Glutamatergic neuron (in vitro differentiated cells): ENCODE measurements at places on chromosomes 11 and 22. TPM values are rescaled to one million over a fixed set of nuclear protein-coding genes. Genes with fewer than 3 reads are reported as not detected.

DNA sequence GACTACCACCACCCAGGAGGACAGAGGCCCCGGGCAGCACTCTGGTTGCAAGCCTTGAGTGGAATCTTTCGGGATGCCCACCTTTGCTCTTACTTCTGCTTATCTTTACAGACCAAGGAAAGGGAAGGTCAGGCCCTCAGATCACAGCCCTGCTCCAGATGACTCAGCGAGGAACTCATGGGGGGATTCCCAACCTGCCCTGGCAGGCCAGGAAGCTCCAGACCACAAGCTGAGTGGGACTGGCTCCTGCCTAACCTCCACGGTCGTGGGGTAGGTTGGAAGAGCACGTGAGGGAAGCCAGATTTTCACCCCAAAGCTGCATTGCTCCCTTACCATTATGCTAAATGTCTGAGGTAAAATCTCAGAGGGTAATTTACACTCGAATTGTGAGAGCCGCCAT, 11.8 kb downstream of the TBC1D10A start:
- H3K27ac ChIP-seq, result no peak overlapping the region
- H3K27me3 ChIP-seq, result no peaks in the 10 kb centered on the region
- H3K36me3 ChIP-seq, result no peaks in the 10 kb centered on the region
- no peak for DNase-seq

IGSF9B gene
- 209 TPM for total RNA-seq

OR4D5 gene
- not detected for total RNA-seq

CCDC157 gene
- total RNA-seq, result 6.2 TPM

CRACR2B gene
- total RNA-seq, result 19.7 TPM

- DNase-seq, result peak; percentile 66
- H3K4me3 ChIP-seq, result no peak overlapping the region
- no peaks in the 10 kb centered on the region for H3K27me3 ChIP-seq
- H3K27ac ChIP-seq, result no peak overlapping the region
Observed at GRCh38 chr11:12599408-12600143, 74.6 kb upstream of the TEAD1 start.

OR52H1 gene
- not detected for total RNA-seq

DEPDC7 gene
- 28.7 TPM for total RNA-seq

GRCh38 chr11:62104816-62105653, 18.8 kb upstream of the INCENP start:
- H3K27me3 ChIP-seq, result no peaks in the 10 kb centered on the region
- H3K27ac ChIP-seq, result no peak overlapping the region
- no peak for DNase-seq

DNA sequence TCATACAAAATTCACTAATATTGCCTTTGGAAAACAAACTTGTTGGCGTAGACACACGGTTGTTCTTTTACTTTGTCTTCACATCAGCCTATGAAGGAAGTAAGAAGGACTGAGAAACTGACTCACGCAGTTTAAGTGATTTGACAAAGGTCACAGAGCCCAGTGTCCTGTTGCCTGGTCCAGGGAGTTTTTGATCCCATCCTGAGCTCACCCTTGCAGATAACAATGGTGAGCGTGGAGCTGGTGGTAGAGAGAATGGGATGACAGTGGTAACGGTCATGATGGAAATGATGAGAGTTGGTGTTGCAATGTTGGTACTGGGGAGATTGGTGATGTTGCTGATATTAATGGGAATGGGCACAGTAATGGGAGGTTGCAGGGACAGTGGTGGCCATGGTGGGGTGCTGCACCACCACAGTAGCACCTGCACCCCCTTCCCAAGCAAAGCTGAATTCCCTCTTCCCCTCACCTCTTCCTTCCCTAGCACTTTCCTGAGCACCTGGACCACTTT, 22.0 kb downstream of the CREB3L1 start:
- H3K27me3 ChIP-seq, result peaks cover 4% of the 10 kb centered on the region
- no peak for DNase-seq
- no peak overlapping the region for H3K27ac ChIP-seq
- H3K4me3 ChIP-seq, result no peak overlapping the region
- H3K4me1 ChIP-seq, result no peaks in the 10 kb centered on the region

GRCh38 chr11:134906356-134906955, 494.4 kb upstream of the B3GAT1 start:
- peaks cover 3% of the 10 kb centered on the region for H3K27me3 ChIP-seq
- DNase-seq, result no peak
- H3K4me3 ChIP-seq, result no peak overlapping the region
- no peak overlapping the region for H3K27ac ChIP-seq
- H3K4me1 ChIP-seq, result peaks cover 7% of the 10 kb centered on the region

GRCh38 chr11:122096272-122097112, 19.5 kb downstream of the BLID start:
- H3K27me3 ChIP-seq, result no peaks in the 10 kb centered on the region
- no peaks in the 10 kb centered on the region for H3K36me3 ChIP-seq
- no peak for DNase-seq
- H3K4me1 ChIP-seq, result peaks cover 6% of the 10 kb centered on the region

DNA sequence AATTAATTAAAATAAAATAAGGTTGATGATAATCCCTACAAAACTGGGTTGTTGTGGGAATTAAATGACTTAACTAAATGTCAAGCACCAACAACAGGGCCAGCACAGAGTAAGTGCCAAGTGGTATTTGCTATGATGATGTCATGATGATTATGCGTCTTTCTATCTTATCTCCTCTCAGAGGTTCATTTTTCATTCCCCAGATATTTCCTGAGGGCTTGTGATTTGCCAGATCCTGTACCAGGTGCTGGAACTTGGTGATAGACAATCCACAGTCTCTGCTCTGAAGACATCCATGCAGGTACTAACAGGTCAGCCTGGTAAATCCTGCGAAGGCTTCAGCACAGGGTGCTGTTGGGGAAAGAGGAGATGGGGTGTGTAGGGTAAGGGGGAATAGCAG, 8.1 kb upstream of the MYH9 start:
- DNase-seq, result no peak
- H3K27ac ChIP-seq, result no peak overlapping the region
- H3K27me3 ChIP-seq, result peaks cover 5% of the 10 kb centered on the region
- no peak overlapping the region for H3K4me3 ChIP-seq

GRCh38 chr11:36509201-36509639, 852 bp downstream of the TRAF6 start:
- DNase-seq, result no peak
- peaks cover 8% of the 10 kb centered on the region for H3K36me3 ChIP-seq
- H3K27me3 ChIP-seq, result no peaks in the 10 kb centered on the region
- H3K4me1 ChIP-seq, result peaks cover 6% of the 10 kb centered on the region
